GM04504 (cell line): ENCODE measurements at places on chromosomes 2 and 18.

DNA sequence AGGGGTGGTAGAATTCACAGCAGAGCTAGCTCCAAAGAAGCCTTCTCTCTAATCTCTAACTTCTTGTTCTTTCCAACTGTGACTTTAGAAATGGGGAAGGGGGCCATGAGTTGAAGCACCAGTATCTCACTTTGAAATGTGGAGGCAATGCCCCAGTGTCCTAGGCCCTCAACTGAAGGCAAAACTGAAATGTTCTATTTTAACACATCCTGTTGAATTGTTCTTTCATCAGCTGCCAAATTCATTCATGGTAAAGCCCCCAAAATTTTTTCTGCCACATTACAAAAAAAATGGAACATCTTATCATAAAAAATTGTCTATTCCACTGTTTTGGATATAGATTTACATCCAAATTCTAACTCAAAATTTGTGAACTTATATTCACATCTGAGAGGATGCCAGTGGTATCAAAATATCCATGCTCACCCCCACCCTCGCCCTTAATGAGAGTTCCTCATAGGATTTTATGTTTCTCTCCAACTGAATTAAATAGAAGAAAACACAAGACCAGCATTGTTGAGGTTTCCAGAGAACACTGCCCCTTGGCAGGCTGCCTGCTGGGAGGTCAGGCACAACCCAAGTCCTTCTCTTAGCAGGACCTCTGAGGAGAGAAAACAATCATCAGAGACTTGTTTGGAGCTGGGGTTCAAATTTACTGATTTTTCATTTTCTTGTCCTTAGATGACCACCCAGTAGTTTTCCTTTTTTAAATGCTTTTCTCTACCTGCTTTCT is 147.4 kb upstream of the PGAP1 start:
- DNase-seq, result no peak

- no peak for DNase-seq
These were observed 769 bp downstream of the FKBP1B start for GRCh38 chr2:24050041-24050979.

DNA sequence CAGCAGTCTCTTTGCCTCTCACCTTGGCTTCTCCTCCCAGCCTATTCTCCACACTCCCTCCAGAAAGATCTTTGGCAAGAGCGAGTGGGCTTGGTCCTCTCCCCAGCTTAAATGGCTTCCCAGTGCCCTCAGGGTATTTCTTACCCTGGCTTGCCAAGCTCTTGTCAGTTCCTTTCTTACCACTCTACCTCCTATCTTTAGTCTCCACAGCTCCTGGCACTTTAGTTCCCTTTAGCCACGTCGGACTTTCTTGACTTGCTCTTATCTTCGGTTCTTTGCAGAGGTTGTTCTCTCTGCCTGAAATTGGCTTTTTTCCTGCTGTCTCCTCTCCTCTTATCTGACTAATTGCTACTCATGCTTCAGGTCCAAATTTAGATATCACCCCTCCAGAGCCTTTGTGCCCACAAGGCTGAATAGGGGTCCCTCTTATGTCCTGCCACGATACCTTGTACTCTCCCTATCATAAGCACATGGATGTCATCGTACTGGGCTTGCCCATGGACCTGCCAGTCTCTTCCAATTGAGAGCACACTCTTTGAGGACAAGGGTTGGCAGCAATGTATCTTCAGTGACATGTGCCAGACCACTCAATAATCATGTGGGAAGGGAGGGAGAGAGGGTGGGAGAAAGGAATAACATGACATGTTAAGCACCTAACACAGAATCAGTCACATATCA is 131.7 kb upstream of the CTAGE1 start:
- DNase-seq, result no peak

DNA sequence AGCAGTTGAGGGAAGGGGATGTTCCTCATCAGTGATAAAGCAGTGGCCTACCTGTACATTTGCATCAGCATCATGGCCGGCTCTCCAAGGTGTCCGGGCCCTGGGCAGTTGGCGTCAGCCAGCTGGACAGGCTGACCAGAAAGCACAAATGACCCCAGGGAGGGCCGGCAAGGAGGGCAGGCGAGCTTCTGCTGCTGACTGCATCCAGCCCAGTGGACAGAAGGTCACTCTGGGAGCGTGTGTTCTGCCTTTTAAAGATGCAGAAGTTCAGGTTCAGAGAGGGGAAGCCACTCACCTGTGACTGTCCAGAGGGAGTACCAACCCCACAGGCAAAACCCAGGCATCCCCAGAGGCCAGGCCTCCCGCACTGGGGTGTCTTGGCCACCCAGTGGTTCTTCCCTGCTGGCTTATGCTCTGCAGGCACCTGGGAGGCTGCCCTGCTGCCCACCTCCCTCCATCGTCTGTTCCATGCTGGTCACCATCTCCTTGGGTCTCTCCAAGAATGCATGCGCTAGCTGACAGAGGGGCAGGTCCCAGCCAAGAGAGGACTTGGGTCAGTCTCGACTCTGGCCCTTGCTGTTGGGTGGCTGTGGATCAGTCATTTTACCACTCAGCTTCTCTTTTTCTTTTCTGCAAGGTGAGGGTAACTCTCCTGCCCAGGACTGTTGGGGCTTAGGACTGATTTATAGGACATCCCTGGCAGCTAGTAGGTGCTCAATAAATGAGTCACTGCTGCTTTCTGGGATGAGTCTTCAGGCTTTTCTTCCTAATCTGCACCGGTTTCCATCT is 89.9 kb downstream of the INHBB start:
- no peak for DNase-seq

GRCh38 chr2:179855673-179856072 is 5.7 kb downstream of the ZNF385B start:
- no peak for DNase-seq

- no peak for DNase-seq
These were observed 235.9 kb downstream of the GULP1 start for GRCh38 chr2:188527581-188527993.
